ENCODE measurements at places on chromosomes 7 and 10. TPM values are rescaled to one million over a fixed set of nuclear protein-coding genes. Genes with fewer than 3 reads are reported as not detected.

- DNase-seq = no peak
Measured at GRCh38 chr7:51280156-51280555, 36.5 kb downstream of the COBL start.

DNA sequence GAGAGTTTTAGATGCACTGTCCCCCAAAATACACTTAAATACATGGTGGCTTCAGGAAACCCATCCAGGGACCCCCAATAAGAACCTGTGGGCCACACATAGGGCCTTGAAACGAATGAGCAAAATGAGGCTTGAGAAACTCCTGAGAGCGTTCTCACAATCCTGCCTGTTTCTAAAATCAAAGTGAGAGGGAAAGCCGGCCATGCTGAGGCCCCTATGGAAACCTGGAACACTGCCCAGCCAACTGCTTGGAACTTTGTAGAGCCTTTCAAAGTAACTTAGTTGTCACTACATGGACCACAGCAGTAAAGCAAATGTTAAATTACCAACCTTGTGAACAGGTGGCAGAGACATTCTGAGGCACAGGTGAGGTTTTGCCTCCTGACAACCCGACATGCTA is 13.4 kb downstream of the SGMS1 start:
- DNase-seq = no peak

ABCB4 gene
- not detected for polyA plus RNA-seq

RADIL gene
- 0.48 TPM for polyA plus RNA-seq

DNA sequence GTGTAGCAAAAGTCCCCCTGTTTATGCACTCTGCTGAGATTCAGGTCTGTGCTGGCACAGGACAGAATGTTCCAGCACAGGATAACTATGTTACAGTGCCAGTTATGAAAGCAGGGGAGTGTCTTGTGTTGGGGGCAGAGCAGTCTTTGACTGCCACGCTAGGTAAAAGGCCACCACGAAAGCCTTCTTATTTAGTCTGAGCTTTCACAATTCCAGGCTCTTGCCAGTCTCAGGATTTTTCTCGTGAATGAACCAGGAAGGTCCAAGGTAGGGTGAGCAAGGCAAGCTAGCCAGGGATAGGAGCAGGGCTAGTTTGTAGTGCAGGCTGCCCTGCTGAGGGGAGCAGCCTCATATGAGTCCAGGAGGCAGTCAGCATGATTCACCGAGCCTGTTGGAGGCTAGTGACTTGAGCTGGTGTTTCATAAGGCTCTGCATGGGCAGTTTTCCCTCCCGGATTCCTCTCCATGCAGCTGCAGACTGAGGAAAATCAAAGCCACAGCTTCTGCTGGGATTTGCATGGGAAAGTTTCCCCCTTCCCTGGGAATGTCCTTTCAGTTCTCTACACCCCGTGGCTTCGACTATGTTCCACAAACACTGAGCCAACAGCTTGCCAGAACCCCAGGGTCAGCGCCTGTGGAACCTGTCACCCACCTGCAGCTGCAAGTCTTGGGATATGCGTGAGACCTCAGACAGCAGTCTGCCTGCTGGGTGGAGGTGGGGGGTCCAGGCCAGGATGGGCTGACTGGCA is 112.3 kb downstream of the JCAD start:
- peak; percentile 94 for DNase-seq

FOXK1 gene
- 8.8 TPM for polyA plus RNA-seq

OR6B1 gene
- not detected for polyA plus RNA-seq

DNA sequence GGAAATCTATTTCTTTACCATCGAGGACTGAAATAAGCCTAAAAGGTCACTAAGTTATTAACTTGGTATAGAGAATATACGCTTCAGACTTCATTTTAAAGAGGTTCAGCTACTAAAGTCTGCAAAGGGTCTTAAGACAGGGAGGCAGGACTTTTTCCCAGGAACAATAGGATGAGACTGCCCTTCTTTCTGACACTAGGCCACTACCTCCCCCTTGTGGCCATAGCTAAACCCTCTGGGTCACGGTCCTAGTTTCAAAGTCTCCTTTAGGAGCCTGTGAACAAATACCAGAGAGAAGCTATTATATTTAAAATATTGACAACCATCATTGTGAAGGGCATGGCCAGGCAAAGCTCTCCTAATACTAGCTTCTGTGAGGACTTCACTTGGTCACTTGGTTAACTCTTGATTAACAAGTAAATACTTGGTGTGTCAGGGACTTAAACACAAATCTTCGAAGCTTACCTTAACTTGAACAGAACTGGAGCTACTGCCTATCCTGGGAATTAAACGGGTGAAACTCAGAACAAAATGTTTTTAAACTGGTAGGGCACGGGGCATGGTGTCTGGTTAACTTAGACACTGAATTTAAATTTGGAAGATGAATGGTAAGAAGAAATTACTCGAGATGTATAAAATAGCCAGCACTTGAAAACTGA is 75.6 kb downstream of the CCDC6 start:
- peak; percentile 56 for DNase-seq

ZNF727 gene
- polyA plus RNA-seq = not detected

GRCh38 chr10:71281646-71282322 is 37.3 kb upstream of the SLC29A3 start:
- no peak for DNase-seq

ZNF853 gene
- 3.4 TPM for polyA plus RNA-seq

GRCh38 chr10:372566-372965 is 237.3 kb downstream of the ZMYND11 start:
- no peak for DNase-seq

ITGB1 gene
- 2,066 TPM for polyA plus RNA-seq

EN2 gene
- polyA plus RNA-seq = not detected

TMEM60 gene
- 17.2 TPM for polyA plus RNA-seq

DNA sequence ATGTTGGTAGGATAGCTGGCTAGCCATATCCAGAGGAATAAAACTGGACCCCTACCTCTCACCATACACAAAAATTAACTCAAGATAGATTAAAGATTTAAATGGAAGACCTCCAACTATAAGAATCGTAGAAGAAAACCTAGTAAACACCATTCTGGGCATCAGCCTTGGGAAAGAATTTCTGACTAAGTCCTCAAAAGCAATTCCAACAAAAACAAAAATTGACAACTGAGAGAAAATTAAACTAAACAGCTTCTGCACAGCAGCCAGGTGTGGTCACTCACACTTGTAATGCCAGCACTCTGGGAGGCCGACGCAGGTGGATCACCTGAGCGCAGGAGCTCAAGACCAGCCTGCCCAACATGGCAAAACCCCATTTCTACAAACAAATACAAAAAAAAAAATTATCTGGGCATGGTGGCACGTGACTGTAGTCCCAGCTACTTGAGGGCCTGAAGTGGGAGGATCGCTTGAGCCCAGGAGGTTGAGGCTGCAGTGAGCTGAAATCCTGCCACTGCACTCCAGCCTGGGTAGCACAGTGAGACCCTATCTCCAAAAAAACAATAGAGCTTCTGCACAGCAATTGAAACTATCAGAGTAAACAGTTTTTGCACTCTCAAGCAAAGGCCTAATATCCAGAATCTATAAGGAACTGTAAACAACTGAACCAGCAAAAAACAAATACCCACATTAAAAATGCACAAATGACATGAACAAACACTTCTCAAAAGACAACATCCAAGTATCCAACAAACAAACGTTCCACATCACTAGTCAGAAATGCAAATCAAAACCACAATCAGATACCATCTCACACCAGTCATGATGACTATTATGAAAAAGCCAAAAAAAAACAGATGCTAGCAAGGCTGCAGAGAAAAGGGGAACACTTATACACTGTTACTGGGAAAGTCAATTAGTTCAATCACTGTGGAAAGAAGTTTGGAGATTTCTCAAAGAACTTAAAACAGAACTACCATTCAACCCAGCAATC is 4.8 kb downstream of the CRPPA start:
- peak; percentile 67 for DNase-seq

DNA sequence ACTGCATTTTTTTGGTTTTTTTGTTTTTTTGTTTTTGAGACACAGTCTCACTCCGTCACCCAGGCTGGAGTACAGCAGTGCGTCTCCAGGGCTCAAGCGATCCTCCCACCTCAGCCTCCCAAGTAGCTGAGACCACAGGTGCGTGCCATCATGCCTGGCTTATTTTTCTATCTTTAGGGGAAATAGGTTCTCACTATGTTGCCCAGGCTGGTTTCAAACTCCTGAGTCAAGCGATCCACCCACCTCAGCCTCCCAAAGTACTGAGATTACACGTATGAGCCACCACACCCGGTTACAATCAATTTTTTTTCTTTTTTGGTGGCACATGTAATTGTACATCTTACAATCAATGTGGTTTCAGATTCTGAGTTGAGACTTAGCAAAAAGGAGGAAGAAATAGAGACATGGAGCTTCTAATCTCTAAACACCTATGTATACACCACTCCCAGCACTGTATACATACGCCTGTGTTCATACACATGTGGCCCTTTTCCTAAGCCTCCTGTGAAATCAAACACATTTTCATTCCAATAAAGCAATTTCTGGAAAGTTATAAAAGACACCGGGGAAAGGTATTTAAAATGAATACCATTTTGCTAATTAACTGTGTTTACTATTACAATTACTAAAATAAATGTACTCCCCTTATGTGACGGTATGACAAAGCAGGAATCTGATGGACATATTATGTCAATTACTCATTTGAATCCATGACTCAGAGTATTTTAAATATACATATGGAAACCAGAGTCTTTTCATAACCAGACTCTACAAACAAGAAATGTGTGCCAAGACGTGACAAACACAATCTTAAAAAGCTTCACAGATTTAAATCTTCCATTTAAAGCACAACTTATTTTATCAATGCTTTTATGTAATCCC is 40.9 kb downstream of the SMURF1 start:
- DNase-seq = peak; percentile 92

DNA sequence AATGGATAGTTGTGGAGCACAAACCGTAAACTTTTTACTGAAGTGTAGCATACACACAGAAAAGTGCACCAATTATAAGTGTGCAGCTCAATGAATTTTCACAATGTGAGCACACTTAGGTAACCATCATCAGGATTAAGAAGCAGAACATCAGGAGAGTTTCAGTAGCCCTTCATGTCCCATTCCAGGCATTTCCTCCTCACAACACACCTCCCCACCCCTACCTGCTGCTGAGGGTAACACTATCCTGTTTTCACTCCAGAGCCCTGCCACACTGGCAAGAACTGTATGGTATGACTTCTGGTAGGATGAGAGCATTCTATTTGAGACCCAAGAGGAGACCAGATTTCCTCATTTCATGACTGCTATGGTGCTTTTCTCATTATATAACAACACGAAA is 166.5 kb downstream of the PPP1R3A start:
- no peak for DNase-seq

YKT6 gene
- polyA plus RNA-seq = 110 TPM

DNA sequence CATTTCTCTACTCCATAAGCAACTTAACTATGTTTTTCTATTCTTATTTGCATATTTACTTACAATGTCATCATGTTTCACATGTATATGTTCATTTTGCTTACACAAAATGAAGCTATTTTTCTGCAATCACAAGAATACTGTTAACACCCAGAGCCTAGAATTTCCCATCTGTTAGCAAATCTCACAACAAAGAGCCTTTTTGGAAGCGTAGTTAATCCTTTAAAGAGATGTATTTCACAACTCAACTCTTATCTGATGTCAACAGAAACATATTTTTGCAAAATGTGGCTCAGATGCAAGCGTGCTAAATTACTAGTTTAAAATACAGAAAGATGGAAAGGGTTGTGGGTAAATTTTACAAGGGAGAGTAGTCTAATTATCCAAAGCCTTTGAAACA is 110.6 kb upstream of the COL1A2 start:
- no peak for DNase-seq

C10orf53 gene
- not detected for polyA plus RNA-seq

- peak; percentile 7 for DNase-seq
Measured at GRCh38 chr10:137031-137430, 1.8 kb downstream of the ZMYND11 start.

FAM25G gene
- not detected for polyA plus RNA-seq

- DNase-seq = no peak
Measured at GRCh38 chr7:138773817-138774216, 24.0 kb upstream of the TMEM213 start.

DNA sequence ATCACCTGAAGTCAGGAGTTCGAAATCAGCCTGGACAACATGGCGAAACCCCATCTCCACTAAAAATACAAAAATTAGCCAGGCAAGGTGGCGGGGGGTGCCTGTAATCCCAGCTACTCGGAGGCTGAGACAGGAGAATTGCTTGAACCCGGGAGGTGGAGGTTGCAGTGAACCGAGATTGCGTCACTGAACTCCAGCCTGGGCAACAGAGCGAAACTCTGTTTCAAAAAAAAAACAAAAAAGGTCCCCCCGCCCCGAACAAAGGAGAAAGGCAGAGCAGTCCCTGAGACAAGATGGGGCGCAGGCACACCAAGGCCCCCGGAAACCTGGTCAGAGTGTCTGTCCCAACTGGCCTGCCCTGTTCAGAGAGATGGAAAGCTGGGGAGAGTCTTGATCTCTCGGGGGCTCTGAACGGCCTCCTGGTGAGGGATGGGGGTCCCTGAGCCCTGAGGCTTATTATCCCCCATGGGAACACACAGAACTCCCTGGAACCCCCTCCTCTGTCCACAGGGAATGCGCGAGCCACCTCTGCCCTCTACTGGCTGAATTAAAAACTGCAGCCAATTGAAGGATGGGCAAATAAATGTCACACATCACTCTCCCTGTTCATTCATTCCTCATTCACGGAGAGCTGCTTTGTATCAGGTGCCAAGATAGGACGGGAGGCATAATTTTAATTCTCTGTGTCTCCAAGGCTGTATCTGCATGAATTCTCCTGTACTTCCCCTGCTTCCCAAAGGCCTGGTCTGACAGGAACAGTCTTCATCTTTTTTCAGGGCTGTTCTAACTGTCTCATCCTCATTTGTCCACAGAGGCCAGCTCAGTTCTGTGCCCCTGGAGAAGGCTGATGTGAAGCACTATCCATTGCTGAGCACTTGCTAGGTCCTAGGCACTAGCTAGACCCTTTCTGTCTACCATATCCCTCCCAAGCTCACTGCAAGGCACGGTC is 28.9 kb downstream of the MAT1A start:
- DNase-seq = no peak

GRCh38 chr7:148142660-148143248 is 447.8 kb upstream of the C7orf33 start:
- peak; percentile 21 for DNase-seq

DNA sequence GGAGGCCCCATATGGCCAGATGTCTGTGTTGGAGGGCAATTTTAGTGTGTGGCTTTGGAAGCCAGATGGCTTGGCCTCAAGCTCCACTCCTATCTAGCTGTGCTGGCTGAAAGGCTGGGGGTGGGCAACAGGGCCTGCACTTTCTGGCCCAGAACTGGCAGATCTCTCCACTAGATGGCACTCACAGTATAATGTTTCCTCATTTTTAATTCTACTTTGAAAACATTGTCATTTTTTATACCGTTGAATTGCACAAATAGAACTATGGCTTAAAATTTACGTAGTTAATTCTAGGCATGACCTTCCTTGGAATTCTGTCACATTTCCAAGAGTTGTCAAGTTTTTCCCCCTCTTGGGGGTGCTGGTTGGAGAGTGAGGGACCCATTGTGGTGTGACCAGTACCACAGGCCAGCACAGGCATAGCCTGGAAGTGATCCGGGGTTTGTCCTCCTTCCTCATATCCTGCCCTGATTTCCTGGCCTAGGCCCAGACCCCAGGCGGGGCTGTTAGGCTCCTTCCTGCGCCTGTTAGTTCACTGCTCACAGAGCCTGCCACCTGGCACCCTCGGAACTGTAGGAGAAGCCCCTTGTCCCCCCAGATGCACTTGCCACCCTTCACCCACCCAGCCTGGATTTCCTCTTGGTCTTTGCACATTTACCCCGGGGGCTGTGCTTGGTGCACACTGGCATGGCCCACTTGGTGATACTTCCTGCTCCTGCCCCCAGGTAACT is 52.8 kb downstream of the ARHGAP22 start:
- DNase-seq = peak; percentile 59

Data from IMR-90 (cell line).